ENCODE measurements at places on chromosomes 3 and 15.

- no peak for DNase-seq
These were observed 9.9 kb downstream of the ZIC1 start for GRCh38 chr3:147418808-147419701.

GRCh38 chr3:88997260-88997659 lies 110.2 kb upstream of the EPHA3 start:
- no peak for DNase-seq

DNA sequence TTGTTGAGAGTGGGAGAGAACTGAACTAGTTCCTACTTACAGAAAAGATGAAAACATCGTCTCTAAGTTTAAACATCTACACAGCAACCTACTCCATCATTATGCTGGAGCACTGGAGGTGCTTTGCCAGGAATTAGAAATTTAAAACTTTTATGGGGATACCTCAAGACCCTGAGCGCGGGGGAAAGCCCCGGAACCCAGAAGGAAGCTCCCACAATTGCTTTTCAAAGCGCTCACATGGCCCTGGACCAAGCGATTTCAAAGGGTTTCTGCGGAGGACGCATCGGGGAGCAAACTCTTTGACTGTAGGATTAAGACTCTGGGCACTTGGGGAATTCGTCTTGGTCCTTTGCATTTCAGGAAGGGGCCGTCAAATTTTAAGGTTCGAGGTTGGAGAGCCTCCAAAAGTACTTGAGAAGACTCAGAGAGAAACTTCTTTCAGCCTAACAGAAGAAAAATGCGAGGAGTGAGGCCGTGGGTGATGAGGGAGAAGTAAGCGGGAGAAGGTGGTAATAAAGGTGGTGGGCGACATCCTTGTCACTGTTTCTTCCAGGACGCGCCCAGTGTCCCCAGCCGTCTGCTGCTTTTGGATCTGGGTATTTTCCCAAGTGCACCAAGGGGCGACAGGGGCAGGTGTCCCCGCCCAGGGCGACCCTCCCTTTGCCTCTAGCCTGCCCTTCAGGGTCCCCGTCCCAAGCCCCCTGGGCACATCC lies 591 bp downstream of the PROK2 start:
- no peak for DNase-seq

DNA sequence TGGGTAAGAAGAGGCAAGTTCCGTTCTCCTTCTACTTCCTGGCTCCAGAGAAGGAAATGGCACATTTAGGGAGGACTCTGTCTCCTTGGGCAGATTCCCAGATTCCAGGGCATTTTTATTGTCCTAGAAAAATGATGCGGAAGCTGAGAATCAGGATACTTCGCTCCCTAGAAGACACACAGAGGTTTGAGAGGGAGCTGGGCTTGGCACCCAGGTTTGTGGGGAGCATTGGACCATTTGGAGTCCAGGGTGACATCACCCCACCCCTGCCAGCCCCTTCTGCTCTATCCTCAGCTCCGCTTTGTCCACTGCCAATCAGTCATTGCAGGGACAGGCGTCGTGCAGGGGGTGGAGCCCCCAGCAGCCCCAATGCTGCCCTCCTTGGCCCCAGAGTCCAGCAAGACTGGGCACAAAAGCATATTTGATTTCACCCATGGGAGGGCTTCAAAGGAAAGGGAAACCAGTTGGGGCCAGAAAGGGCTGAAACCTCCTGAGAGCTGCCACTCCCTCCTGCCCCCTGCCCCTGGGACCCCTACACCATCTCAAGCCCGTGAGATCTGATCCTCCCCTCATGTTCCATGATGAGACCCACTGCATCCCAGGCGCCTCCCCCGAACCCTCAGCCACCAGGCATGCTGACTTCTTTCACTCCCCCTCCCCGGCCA lies 129.8 kb upstream of the MEF2A start:
- DNase-seq, result no peak

DNA sequence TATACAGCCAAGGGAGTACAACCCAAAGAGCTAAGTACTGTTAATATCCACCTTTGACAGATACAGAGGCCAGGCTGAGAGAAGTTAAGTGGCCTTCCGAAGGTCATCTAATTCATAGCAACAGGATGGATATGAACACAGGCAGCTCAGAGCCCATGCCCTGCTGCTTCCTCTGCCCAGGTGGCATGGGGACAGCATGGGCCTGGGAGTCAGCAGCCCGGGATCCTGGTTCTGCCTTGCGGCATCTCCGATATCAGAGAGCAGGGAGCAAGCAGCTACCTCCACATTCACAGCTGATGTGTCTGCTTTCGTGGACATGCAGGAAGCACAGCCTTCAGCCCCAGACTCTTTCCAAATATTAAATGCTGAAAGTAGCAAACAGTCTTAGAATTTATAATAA lies 55.6 kb downstream of the STARD5 start:
- no peak for DNase-seq

GRCh38 chr15:75661100-75661755 lies 13.5 kb downstream of the SNX33 start:
- no peak for DNase-seq

GRCh38 chr3:34200576-34200975 lies 402.1 kb downstream of the PDCD6IP start:
- no peak for DNase-seq

- DNase-seq, result no peak
These were observed 138.4 kb downstream of the NUP210 start for GRCh38 chr3:13281507-13282357.

Measured in NCI-H1417 treated with DMSO at 0.1 percent for 48 hours (cell line).